ENCODE measurements at places on chromosomes 6 and 20. TPM values are rescaled to one million over a fixed set of nuclear protein-coding genes. Genes with fewer than 3 reads are reported as not detected.

Gene ZNF311
- total RNA-seq: 5.0 TPM

Gene CPXM1
- not detected for total RNA-seq

Gene CST2
- total RNA-seq: not detected

Gene FAM135A
- total RNA-seq: 20.4 TPM

Gene SGK2
- total RNA-seq: 0.33 TPM

Gene FAM50B
- 4.0 TPM for total RNA-seq

Gene OR2B6
- total RNA-seq: not detected

Gene PM20D2
- 9.9 TPM for total RNA-seq

Gene RGS17
- total RNA-seq: 2.5 TPM

GRCh38 chr6:10338151-10338550 is 76.7 kb downstream of the TFAP2A start:
- DNase-seq: no peak
- H3K36me3 ChIP-seq: no peaks in the 10 kb centered on the region
- H3K27me3 ChIP-seq: no peaks in the 10 kb centered on the region
- H3K27ac ChIP-seq: no peak overlapping the region

- H3K27me3 ChIP-seq: peaks cover 36% of the 10 kb centered on the region
- no peak for DNase-seq
- no peak overlapping the region for H3K4me3 ChIP-seq
- no peak overlapping the region for H3K27ac ChIP-seq
Measured at GRCh38 chr20:10216146-10216791, 2.4 kb upstream of the SNAP25 start.

DNA sequence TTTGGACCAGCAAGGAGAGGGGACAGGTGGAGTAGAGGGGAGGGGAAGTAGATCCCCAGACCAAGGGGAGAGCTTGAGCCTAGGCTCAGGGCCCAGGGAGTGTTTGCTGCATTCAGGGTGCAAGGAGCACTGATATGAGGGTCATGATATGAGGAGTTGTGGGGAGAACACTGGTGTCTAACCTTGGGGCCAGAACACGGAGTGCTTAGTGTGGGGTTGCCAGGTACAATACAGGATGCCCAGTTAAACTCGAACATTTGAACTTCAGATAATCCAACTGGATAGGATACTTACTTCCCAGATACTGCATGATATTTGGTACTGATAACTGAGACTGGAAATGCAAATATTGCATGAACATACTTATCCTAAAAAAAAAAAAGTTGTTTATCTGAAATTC is 2.4 kb downstream of the SLC22A1 start:
- H3K27ac ChIP-seq: no peak overlapping the region
- H3K36me3 ChIP-seq: no peaks in the 10 kb centered on the region
- no peaks in the 10 kb centered on the region for H3K4me1 ChIP-seq
- no peaks in the 10 kb centered on the region for H3K27me3 ChIP-seq
- no peak for DNase-seq

GRCh38 chr20:53786445-53787267 is 193.0 kb upstream of the ZNF217 start:
- H3K4me1 ChIP-seq: peaks cover 25% of the 10 kb centered on the region
- peaks cover 4% of the 10 kb centered on the region for H3K36me3 ChIP-seq
- H3K27me3 ChIP-seq: no peaks in the 10 kb centered on the region
- H3K27ac ChIP-seq: no peak overlapping the region
- H3K4me3 ChIP-seq: no peak overlapping the region
- no peak for DNase-seq

DNA sequence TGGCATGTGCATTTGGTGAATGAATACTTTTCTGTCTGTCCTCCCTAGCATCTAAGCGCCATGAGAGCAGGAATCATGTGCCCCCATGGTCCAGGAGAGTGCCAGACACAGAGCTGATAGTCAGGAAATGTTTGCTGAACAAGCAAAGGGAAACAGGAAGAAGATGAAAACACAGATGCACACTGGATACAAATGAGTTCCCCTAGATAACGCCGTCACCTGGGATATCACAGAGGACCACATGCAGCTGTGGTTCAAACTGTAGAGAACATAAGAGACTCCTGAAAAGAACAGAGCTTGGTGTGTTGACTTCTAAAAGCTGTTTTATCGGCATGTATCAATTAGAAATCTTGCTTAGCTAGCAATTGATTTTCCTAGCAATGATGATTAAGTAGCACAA is 293.7 kb downstream of the BTBD3 start:
- H3K4me1 ChIP-seq: no peaks in the 10 kb centered on the region
- no peaks in the 10 kb centered on the region for H3K27me3 ChIP-seq
- no peak for DNase-seq
- no peak overlapping the region for H3K27ac ChIP-seq
- no peak overlapping the region for H3K4me3 ChIP-seq
- H3K36me3 ChIP-seq: peaks cover 5% of the 10 kb centered on the region

- H3K4me3 ChIP-seq: no peak overlapping the region
- H3K27me3 ChIP-seq: no peaks in the 10 kb centered on the region
- no peaks in the 10 kb centered on the region for H3K36me3 ChIP-seq
- peaks cover 16% of the 10 kb centered on the region for H3K4me1 ChIP-seq
Measured at GRCh38 chr6:134480593-134480992, 162.7 kb upstream of the SGK1 start.

DNA sequence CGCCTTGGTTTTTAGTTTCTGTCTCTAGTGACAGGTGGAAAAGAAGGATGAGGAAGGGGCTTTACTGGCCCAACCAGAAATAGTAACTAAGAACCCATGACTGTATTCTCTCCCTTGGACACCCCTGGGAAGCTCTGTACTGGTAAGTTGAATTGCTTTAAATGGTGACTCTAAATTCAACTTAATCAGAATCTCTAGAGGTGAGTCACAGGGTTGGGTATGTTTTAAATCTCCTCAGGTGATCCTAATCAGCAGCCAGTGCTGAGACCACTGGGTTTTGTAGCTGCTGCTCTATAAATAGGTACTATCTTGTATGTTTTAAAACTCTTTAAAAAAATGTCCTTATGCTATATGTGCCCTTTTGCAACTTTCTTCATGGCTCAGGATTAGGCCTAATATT is 314.0 kb upstream of the ECI2 start:
- no peaks in the 10 kb centered on the region for H3K4me1 ChIP-seq
- H3K36me3 ChIP-seq: no peaks in the 10 kb centered on the region
- no peaks in the 10 kb centered on the region for H3K27me3 ChIP-seq
- H3K4me3 ChIP-seq: no peak overlapping the region
- no peak for DNase-seq

DNA sequence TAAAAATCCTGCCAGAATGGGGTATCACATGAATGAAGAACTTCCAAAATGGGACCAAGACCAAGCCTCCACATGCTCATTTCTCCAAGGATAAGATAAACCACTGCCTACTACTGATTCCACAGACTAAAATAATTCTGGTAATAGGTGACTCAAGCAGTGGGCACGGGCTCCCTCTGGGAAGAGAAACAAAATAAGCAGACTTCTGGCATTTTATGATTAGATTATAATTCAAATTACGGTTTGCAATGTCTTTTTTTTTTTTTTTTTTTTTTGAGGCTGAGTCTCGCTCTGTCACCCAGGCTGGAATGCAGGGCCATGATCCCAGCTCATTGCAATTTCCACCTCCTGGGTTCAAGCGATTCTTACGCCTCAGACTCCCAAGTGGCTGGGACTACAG is 16.0 kb downstream of the UQCC1 start:
- H3K4me3 ChIP-seq: no peak overlapping the region
- peaks cover 33% of the 10 kb centered on the region for H3K36me3 ChIP-seq
- no peaks in the 10 kb centered on the region for H3K27me3 ChIP-seq
- H3K4me1 ChIP-seq: no peaks in the 10 kb centered on the region
- no peak for DNase-seq
- H3K27ac ChIP-seq: no peak overlapping the region

DNA sequence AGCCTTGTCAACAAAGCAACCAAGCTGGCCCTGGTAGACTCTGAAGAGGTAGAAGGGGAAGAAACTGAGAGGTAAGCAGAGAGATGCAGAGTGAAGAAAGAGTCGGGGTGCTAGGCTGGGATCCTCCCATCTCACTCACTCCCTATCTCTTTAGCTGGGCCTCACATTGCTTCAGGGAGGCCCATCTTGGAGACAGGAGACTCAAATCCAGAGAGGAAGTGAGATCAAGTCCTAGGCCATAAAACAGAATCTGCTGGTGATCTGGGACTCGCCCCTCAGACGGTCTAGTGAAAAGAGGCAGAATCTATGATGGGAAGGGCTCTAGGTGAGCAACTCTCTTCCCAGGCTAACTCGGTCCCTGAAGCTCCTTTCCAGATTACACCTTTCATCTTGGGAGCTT is 659 bp upstream of the GUCA1B start:
- H3K27me3 ChIP-seq: no peaks in the 10 kb centered on the region
- H3K27ac ChIP-seq: no peak overlapping the region
- H3K4me1 ChIP-seq: peaks cover 14% of the 10 kb centered on the region
- H3K36me3 ChIP-seq: peaks cover 9% of the 10 kb centered on the region

DNA sequence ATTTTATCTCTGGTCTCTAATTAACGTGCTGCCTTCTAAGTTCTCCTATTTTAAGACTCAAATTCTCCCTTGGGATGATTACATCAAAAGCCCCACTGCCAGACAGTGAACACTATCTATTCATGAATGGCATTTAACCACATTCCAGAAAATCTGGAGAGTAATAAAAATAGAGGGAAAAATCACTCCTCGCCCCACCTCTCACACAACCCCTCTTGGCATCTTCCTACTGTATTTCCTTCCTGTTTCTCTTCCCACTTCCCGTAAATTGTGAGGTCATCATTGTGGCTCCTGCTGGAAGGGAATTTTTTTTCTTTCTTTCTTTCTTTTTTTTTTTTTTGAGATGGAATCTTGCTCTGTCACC is 31.5 kb downstream of the RAB44 start:
- no peak for DNase-seq
- peaks cover 18% of the 10 kb centered on the region for H3K4me1 ChIP-seq
- no peak overlapping the region for H3K27ac ChIP-seq
- H3K36me3 ChIP-seq: no peaks in the 10 kb centered on the region
- H3K4me3 ChIP-seq: no peak overlapping the region
- no peaks in the 10 kb centered on the region for H3K27me3 ChIP-seq

GRCh38 chr6:7338031-7338430 is 25.0 kb upstream of the SSR1 start:
- H3K4me1 ChIP-seq: peaks cover 7% of the 10 kb centered on the region
- H3K4me3 ChIP-seq: no peak overlapping the region
- H3K36me3 ChIP-seq: no peaks in the 10 kb centered on the region
- no peaks in the 10 kb centered on the region for H3K27me3 ChIP-seq

GRCh38 chr6:107185391-107185970 is 70.2 kb upstream of the BEND3 start:
- H3K36me3 ChIP-seq: no peaks in the 10 kb centered on the region
- H3K4me1 ChIP-seq: no peaks in the 10 kb centered on the region
- no peaks in the 10 kb centered on the region for H3K27me3 ChIP-seq
- H3K27ac ChIP-seq: no peak overlapping the region
- no peak overlapping the region for H3K4me3 ChIP-seq
- DNase-seq: peak; percentile 58

DNA sequence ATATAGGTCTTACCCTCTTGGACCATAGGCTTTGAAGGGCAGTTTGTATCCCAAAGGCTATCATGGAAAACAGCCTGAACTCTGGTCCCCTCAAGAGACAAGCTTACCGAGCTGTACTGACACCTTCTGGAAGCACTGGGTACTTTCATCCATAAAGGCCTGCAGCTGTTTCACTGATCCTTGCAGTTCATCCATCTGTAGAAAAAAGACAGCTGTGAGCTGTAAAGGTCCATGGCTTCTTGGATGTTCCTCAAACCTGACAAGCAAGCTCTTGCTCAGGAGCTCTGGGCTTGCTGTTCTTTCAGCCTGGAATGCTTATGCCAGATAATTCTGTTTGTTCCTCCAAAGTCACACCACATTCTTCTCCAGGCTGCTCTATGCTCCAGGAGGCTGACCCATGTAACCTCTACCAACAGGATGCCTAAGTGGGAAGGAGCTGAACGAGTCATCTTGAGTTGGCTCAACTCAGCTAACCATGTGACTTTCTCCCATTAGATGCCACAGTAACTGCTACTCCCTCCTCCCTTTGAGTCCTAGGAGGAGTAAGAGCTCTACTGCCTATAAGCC is 8.8 kb upstream of the NDRG3 start:
- H3K36me3 ChIP-seq: peaks cover 41% of the 10 kb centered on the region
- no peak overlapping the region for H3K27ac ChIP-seq
- no peaks in the 10 kb centered on the region for H3K4me1 ChIP-seq
- no peak overlapping the region for H3K4me3 ChIP-seq
- no peaks in the 10 kb centered on the region for H3K27me3 ChIP-seq
- DNase-seq: peak; percentile 65

DNA sequence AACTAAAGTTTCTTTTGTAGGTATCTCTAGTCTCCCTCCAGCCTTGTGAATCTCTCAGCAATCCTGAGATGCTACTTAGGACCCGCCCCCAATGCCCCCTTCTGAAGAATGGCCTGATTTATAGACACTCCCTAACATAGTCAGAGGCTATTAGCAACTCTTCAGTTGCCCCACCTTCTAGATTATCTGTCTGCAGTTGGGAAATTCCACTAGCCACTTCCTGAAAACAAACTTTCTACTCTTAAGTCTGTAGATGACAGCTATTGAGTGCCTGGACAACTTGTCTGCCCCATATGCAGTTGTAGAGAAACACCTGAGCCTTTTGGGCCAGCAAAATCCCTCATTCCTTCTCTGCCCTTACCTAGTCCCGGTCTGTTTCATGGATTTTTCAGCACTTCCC is 188.2 kb upstream of the PREP start:
- no peak overlapping the region for H3K4me3 ChIP-seq
- no peaks in the 10 kb centered on the region for H3K27me3 ChIP-seq
- peak; percentile 79 for DNase-seq

DNA sequence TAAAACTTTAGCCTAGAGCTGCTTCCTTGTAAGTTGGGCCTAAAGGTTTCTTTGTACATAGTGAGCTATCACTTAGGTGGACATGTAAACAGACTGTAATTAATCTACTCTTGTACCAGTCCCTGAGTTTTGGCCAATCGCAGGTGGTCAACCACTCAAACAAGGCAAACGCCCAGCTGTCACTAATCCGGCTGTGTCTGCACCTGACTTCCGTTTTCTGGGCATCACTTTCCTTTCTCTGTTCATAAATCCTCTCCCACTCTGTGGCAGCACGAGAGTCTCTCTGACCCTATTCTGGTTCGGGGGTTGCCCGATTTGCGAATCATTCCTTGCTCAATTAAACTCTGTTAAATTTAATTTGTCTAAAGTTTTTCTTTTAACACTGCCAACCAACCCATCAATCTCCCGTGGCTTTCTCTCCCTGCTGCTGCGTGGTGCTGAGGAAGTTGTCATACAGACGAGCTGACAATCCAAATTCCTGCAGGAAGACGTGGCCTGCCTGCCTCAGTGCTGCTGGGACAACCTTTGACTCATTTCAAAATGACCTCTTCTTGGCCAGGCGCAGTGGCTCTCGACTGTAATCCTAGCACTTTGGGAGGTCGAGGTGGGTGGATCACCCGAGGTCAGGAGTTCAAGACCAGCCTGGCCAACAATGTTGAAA is 206.3 kb downstream of the QKI start:
- H3K4me3 ChIP-seq: no peak overlapping the region
- DNase-seq: no peak
- no peaks in the 10 kb centered on the region for H3K27me3 ChIP-seq
- no peaks in the 10 kb centered on the region for H3K36me3 ChIP-seq
- H3K4me1 ChIP-seq: no peaks in the 10 kb centered on the region
